Thyroid gland (tissue), 4 donors: ENCODE measurements at places on chromosomes 16 and 17.
A peak's percentile ranks its signal among the peaks of the same experiment; 100 is the strongest.

DNA sequence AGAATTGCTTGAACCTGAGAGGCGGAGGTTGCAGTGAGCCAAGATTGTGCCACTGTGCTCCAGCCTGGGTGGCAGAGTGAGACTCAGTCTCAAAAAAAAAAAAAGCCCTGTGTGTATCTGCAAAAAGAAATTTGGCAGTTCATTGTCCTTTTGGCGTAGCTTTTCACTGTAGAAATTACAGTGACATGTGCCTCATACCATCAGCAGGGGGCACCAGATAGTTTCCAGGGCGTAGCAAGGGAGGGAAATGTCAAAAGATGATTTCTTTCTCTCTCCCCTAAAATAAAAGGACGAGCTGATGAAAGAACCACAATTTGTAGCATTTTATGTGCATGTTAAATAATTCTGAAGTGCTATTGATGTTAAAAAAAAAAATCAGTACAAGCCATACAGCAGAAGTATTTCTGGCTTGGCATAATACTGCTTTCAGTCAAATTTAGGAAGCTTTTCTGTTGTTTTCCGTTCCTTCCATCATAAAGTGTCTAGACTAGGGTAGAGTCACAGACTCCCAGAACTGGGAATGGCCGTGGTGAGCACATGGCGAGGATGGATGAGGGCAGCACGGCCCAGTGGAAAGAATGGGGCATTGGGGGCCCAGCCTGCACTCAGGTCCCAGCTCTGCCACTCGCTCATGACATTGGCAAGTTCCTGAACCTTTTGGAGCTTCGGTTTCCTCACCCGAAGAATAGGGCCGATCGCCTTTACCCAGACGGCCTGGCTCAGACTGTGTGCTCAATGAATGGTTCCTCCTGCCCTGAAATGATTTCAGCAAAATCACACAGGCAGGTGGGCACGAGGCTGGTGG is 59.8 kb upstream of the RPH3AL start:
- DNase-seq, result peak; percentile 63

GRCh38 chr17:17066021-17066420 is 23.8 kb downstream of the MPRIP start:
- DNase-seq, result no peak

DNA sequence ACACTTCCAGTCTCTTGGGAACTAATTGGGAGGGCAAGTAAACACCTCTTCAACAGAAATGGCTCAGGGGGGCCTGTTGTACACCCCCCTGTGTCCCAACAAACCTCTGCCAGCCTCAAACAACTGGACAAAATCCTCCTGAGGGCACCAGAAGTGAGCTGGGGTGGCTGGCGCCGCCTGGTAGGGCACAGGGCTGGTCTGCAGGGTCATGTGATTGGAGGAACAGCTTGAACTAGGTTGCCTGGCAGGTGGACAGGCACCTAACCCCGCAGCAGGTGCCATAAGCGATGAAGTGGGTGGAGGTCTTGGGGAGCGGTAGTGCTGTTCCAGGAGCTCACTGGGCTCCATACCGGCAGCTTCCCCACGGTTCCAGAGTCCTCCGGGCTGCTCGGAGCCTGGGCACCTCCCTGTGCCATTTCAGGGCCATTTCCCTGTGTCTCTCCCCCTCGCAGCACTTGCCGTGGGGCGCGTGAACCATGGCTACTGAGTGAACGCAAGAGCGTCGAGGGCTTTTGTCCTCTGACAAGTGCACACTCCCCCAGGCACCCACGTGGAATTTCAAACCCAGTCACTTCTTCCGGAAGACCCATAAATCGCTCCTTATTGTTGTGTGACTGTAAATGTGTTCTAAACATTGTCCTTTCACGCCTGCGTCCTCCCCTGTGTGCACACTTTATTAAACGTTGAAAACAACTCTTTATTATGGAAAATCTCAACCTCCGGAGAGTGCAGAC is 101.5 kb downstream of the SEC14L1 start:
- DNase-seq, result peak; percentile 39

DNA sequence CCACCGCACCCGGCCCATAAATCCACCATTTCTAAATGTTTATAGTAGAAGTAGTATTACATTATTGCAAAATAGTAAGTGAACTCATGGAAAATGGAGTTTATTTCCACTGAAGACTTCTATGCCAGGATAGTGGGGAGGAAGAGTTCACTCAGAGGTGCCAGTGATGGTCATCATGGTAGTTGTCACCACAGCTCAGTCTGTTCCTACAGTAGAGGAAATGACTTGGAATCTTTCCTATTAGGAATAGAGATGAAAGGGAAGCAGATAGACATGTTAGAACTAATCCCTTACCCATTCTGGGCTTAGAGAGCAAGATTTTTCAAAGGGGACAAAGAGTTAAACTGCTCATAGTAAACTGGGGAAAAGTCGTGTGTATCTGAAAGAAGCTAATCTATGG is 20.1 kb downstream of the MRPL45 start:
- DNase-seq, result no peak

DNA sequence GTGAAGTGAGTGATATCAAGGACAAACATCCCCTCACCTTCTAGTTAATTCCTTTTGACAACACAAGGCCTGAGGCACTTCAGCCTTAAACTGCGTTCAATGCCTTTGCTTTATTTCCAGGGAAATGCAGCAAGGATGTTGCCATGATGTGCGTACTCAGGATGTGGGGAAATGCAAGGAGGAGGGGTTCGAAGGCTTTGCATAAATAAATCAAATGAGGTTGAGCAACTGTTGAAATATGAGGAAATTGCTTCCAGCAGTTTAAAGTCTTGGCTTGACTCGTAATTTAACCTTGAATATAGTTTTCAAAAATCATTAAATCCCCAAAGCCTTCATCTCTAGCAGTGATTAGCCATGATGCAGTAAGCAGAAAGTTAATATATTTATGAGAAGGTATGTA is 81.8 kb upstream of the CCL2 start:
- no peak for DNase-seq

GRCh38 chr16:86508947-86509758 is 1.2 kb upstream of the FOXF1 start:
- DNase-seq, result peak; percentile 48

- no peak for DNase-seq
These were observed 3.4 kb upstream of the SSTR5 start for GRCh38 chr16:1069154-1069553.

GRCh38 chr16:85011846-85012284 is 530 bp upstream of the ZDHHC7 start:
- DNase-seq, result no peak

DNA sequence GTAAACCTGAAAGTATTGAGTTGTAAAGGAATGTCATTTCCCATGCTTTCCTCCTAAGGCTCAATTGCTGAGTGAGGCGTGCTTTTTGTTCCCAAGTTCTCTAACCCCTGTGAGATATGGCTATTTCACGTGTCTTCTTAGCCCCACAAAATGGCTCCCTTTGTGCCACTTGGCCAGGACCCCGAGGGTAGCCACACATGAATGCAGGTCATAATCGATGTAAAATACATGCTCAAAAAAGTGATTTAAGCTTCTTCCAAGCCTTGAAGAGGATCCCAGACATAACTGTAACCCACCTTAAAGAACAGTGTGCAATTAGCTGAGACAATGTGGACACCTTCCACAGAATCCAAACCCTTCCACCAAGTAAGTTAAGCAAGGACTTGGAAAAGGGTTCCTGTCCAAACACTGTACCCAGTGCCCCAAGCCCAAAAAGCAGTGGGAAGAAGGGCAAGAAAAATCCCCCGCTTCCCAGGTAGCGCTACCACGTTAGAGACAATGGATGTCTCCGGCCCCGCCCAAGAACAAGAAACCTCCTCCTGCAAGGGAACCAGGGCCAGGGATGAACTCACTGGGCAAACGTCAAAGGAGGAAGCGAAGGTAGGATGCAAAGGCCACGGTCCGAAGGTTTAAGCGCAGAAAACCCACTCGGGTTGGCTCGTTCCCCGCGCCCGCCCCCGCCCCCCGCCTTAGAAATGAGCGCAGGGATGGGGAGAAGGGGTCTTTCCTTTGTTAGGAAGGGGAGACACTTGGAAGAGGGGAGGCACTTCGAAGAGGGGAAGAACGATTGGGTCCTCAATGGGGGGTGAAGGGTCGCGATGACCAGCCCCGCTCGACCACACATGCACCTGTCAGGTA is 1.2 kb downstream of the JPT1 start:
- DNase-seq, result peak; percentile 14

- DNase-seq, result no peak
These were observed 514.9 kb upstream of the GOT2 start for GRCh38 chr16:59249011-59249410.

DNA sequence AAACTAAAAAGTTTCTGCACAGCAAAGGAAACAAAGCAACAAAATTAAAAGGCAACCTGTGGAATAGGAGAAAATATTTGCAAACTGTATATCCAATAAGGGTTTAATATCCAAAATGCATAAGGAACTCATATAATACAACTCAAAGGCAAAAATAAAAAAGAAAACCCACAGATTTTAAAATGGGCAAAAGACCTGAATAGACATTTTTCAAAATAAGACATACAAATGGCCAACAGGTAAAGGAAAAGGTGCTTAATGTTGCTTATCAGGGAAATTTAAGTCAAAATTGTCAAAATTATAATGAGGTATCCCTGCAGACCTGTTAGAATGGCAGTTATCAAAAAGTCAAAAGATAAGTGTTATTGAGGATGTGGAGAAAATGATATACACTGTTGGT is 133.5 kb upstream of the CACNG5 start:
- no peak for DNase-seq

GRCh38 chr16:56525236-56525635 is 5.4 kb upstream of the BBS2 start:
- DNase-seq, result no peak

GRCh38 chr16:11147033-11147753 is 108.8 kb downstream of the SOCS1 start:
- DNase-seq, result no peak

- DNase-seq, result no peak
These were observed 15.9 kb downstream of the SLC46A1 start for GRCh38 chr17:28390141-28390540.

DNA sequence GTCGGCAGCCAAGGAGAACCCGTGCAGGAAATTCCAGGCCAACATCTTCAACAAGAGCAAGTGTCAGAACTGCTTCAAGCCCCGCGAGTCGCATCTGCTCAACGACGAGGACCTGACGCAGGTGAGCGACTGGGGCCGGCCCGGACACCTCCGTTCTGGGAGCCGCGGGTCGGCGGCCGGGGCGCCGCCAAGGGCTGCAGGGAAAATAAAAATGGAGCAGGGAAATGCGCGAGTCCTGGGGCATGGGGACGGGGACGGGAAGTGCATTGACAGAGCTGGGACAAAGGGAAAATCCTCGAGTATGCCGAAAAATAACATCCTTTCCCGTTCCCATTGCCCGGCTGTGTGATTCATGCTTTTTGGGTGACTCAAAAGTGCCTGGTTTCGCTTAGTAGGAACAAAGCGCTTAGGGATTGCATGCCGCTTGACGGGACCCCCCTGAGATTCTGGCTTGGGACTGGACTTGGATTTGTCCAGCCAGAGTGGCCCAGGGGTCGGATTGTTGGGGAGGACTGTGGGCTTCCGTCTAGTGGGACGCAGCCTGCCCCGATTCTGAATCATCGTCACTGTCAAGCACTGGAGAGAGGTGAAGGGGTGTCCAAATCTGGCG is 699 bp downstream of the MPRIP start:
- peak; percentile 46 for DNase-seq

GRCh38 chr17:32519228-32520103 is 32.7 kb downstream of the CDK5R1 start:
- peak; percentile 70 for DNase-seq

DNA sequence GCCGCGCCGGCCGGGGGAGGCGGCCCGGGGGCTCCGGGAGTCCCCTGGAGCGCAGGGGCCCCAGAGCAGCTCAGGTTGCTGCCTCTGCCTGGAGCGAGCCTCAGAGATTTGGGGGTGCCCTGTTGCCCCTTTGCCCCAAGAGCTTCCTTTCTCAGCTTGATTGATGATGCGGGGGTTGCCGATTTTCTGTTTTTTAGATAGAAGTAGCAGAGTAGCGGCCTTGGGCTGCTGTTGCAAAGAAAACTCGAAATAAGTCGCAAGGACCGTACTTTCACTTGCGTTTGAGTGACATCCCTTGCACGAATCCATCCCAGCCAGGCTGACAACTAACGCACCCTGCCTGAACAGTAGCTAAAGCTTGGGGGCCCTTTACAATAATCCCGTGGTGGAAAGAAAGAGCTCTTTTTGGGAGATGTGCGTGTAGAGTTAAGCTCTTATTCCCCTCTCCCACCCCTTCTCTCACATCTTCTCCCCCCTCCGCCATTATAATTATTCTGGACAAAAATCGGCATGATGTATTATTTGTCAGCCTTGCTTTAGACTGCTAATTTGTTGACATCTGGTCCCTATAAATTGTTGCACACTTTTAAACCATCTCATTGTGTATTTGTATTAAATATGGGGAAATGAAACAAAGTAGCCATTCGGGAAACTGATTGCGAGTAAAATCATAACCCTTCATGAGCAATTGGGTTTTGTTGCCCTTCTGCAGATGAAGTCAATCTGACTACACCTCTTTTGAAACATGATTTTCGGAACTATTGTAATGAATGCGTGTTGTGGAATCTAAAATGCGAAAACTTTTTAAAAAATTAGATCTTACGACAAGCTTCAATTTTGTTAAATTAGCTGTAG is 873 bp downstream of the USP10 start:
- peak; percentile 15 for DNase-seq

DNA sequence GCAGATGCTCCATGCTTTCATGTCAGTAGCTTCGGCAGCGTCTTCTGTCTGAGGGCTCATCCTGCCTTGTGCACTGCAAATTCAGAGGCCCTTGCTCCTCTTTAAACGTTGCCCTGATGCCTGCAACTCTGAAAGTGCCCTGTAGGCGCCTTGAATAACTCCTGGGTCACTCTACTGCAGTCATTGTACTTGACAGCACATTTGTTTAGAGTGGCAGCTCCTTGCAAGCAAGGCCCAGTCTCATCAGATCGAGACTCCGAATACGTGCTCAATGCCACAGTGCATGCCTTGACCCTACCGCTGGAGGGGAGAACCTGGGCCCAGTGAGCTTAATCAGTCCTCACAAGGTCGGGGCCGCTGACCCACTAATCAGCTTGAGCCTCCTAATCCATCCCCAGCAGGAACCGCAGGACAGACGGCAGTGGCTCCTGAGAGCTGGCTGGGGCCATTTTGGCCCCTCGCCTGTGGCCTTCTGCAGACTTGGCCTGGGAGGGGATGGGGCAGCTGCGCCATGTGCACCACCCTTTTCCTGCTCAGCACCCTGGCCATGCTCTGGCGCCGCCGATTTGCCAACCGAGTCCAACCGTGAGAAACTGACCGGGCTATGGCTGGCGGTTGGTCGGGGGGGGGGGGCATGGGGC is at the start of gene PRCD:
PRCD (plus strand) TSS at position 414 of the 641 bp plus-strand sequence; CDS start at position 512, 98 bp downstream.
- DNase-seq, result no peak
